ENCODE measurements at places on chromosomes 3 and 15. TPM values are rescaled to one million over a fixed set of nuclear protein-coding genes. Genes with fewer than 3 reads are reported as not detected.

Gene SLC12A1
- not detected for total RNA-seq

Gene TRIM42
- not detected for total RNA-seq

Gene CCDC191
- 3.0 TPM for total RNA-seq

Gene CCDC39
- total RNA-seq: not detected

Gene GOLGA6A
- total RNA-seq: not detected

Gene TNFAIP8L3
- not detected for total RNA-seq

Gene STARD5
- total RNA-seq: 4.2 TPM

Gene SENP8
- total RNA-seq: 0.73 TPM

Gene B3GALNT1
- 3.9 TPM for total RNA-seq

Gene ADAMTS9
- not detected for total RNA-seq

Gene SRGAP3
- 1.2 TPM for total RNA-seq

GRCh38 chr15:26015516-26016075 lies 152.5 kb upstream of the ATP10A start:
- DNase-seq: no peak

GRCh38 chr3:139521144-139521543 lies 18.4 kb downstream of the RBP1 start:
- no peak for DNase-seq

DNA sequence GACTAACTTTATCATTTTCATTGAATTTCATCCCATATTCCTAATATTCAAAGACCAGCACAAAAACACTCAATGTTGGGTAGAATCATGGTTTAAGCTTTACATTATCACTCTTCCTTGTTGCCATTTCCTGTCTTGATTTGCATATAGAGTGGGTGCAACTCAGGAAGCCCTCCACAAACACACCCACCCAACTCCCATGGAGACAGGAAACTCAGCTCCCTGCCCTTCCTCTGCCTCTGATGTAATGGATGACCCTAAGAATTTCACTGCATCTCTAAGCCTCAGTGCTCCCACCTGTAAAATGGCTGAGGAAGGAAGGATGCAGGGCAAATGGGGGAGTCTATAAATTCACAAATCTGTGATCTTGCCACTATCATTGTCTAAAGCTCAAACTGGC lies 98.1 kb upstream of the BFSP2 start:
- DNase-seq: no peak

DNA sequence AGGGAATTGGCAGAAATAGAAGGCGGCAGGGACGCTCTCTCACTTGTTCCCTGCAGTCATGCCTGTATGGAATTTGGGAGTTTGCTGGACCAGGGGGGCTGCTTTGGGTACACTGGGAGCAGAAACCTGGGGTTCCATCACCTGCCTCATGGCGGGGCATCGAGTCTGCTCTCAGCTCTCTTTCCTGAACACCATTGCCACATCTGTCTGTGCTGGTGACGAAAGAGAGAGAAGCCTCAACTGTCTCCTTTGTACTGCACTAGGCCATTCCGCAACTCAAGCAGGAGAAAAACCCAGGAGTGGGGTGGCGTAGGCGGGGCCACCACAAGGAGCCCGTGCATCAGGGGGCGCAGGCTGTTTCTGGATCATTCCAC lies 14.0 kb downstream of the TMEM158 start:
- no peak for DNase-seq

GRCh38 chr3:129282727-129283327 lies 4.2 kb downstream of the HMCES start:
- DNase-seq: no peak

DNA sequence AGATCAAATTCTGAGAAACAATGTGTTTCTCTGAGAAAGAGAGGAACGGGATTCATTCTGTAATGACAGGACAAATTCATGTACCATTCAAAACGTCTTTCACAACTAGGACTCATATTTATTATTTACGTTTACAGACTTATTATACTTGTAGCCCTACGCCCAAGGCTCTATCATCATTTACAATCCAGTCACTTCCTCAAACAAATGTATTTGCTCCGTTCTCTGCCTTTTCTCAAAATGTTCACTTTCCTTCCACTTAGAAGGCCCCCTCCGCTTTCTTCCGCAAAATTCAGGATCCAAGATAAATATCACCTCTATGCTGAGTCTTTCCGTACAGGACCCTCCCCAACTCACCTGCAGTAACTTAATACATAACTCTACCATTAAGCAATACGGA lies 745 bp downstream of the RSL24D1 start:
- no peak for DNase-seq

GRCh38 chr15:96066852-96067495 lies 263.5 kb upstream of the NR2F2 start:
- no peak for DNase-seq

- no peak for DNase-seq
These were observed 16.4 kb downstream of the SNX1 start for GRCh38 chr15:64112073-64112772.

- DNase-seq: no peak
These were observed 30.4 kb downstream of the TMEM212 start for GRCh38 chr3:171873580-171873979.

- no peak for DNase-seq
These were observed 54.6 kb upstream of the MYZAP start for GRCh38 chr15:57537072-57537471.

DNA sequence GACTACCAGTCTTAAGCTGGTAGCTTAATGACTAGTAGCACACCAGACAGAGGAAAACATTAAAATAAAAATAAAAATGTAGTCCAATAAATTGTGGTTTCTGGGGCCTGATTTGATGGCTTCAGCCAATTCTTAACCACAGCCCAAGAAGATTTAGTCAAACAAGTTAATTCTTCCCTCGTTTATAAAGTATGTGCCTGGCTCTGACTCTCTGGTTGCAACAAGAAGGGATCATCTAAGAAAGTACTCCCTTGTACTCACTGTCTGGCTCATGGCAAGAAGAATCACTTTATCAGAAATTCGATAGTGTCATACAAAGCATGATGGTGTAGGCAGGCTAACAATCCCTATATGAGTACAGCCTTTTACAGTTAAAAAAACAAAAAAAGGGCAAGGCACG lies 141.9 kb downstream of the P3H2 start:
- DNase-seq: no peak

DNA sequence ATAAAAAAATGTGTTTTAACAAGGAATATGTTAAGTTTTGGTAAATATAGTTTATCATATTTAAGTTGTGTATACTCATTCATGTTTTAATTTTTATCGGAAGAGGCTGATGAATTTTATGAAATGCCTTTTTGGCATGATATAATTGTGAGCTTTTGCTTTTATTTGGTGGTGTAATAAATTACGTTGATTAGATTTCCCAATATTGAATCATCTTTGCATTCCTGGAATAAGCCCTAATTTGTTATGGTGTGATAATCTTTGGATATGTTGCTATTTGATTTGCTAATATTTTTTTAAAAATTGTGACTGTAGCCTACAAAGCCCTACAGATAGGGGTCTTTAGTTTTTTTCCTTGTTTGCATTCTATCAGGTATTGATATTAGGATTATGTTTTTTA lies 107.4 kb downstream of the IGF1R start:
- DNase-seq: no peak

GRCh38 chr3:109316162-109316730 lies at the start of gene DPPA2:
Gene DPPA2 (minus strand): TSS chr3:109316517. CDS start chr3:109314542, 1,975 bp downstream.
- DNase-seq: no peak

- DNase-seq: no peak
These were observed 390.3 kb upstream of the DPH6 start for GRCh38 chr15:35936284-35936683.

DNA sequence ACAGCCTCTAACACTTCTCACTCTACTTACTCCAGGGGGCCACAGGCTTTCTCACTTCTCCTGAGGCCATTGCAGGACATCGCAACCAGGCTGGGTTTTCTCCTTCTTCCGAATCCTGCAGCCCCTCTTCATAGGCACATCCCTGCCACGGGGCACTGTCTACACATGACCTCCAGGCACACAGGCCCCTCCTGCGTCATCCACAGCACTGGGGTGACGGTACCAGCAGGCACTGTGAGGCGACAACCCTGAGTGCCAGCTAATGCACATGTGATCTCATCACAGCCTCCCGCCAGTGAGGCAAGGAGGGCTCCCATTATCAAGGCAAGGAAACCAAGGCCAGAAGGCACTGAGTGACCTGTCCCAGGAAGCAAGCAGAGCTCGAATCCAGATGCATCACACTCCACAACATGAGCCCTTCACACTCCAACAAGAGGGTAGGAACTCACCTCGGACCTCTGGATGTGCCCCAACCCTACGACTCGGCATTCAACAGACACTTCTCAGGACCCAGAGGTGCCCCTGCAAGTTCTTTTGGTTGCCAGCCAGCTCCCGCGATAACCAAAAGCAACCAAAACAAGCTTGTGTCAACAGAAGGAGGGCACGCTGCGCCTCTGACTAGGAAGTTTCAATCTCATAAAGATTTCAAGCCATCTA lies 16.7 kb downstream of the FAM174B start:
- no peak for DNase-seq

GRCh38 chr15:74414603-74415338 lies 19.0 kb downstream of the SEMA7A start:
- DNase-seq: no peak

DNA sequence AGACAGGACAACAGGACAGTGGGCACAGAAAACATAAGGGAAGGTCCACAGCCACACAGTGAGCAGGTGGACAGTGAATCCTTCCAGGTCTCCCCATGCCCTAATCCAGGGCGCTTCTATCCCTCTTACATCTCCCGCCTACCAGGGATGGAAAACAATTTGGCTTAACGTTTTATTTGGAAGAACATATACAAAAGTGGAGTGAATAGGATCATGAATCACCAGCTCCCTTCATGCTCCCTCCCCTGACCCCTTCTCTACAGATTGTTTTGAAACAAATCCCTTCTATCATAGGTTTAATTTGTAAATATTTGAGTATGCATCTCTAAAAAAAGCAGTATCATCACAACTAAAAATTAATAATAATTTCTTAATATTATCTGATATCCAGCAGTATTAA lies 52.5 kb downstream of the CLDN11 start:
- no peak for DNase-seq

DNA sequence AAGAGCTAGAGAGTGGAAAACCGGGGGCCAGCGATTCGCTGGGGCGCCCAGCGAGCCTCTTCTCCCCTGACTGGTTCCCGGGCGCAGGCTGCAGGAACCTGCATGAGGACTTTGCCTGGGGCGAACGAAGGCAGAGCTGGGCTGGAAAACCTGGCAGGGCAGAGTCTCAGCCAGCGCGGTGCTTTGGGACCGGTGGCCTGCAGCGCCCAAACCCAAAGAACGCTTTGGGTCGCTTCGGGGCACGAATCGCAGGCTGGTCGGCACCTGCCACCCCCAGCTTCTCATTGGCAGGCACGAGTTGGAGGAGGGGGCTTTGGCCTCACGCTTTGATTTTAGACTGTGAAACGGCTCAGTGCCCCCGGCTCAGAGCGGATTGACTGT lies 3.0 kb downstream of the ONECUT1 start:
- DNase-seq: no peak

- no peak for DNase-seq
These were observed 336.6 kb downstream of the OCA2 start for GRCh38 chr15:27762471-27762870.

- no peak for DNase-seq
These were observed 102.9 kb downstream of the HERC2 start for GRCh38 chr15:28219116-28219515.

GRCh38 chr3:122940628-122941086 lies 86.9 kb downstream of the SEMA5B start:
- DNase-seq: no peak

DNA sequence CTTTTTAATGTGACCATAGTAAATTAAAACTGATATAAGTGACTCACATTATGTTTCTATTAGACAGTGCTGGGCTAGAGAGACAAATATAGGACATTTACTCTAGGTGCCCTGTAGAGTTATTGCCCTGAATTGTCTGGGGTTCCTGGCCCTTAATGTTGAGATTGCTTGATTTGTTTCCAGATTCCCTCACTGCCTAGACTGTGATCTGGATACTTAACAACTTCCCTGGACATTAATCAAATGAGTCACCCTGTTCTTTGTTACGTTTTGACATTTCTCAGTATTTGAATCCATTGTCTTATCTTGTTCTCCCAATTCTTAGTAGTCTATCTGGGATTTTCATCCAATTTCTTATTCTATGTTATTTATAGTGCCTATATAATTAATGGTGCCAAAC lies 65.8 kb downstream of the DTWD1 start:
- no peak for DNase-seq

DNA sequence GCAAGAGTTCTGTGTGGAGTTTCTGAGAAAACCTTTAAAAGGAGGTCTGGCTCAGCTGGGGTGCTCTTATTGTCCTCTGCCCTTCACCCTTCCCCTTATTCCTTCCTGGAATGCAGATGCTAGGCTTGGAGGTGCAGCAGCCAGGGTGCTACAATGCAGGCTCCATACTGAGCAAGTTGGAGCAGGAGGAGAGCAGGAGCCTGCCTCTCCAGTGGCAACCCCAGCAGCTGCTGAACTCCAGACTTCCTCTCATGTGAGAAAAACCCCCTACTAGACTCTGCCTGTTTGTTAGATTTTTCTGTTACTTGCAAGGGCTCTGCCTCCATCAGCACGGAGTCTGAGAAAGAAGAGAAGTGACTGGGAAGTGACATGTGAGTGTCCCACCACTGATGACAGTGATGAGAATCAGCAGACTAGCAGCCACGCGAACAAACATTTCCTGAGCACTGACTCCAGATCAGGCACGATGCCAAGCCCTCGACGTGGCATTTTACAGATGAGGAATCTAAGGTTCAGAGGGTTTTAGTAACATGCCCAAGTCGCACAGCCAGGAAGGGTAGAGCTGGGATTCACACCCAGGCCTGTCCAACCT lies 16.1 kb upstream of the RARRES1 start:
- DNase-seq: no peak

GRCh38 chr3:177307391-177307790 lies 110.1 kb upstream of the TBL1XR1 start:
- DNase-seq: no peak

DNA sequence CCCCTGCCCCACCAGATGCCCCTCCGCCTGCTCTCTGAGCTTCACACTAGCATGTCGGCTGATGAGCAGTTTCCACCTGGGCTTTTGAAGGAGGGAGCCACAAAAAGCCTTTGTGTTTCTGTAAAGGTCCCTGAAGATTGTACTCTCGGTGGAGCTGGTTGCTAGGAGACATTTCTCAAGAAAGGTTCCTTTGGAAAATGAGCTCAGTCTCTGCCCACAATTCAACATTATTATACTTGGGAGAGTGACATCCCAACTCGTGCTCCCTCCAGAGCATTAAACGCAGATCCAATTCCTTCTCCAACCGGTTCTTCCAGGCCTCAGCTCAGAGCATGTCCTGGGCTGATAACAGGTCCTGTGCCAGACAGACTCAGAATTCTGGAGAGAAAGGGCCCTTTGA lies 26.8 kb upstream of the FAM107A start:
- no peak for DNase-seq

- no peak for DNase-seq
These were observed 2.8 kb upstream of the RHCG start for GRCh38 chr15:89499156-89499555.

DNA sequence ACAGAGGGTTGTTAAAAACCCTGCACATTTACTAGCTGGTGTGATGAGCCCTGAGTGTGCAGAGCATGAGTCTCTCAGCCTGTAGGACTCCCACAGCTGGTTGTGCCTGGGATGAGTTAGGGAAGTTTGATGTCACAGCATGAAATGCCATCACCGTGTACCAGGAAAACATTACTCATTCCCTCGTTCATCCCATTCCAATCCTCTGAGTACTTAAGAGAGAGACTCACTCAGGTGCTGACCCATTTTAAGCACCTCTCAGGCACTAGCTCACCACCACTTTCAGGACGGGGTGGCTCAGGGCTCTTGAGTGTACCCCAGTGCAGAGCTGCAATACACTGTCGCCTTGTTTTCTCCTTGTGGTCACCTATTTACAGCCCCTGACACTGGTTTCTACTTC lies 18.7 kb downstream of the MGLL start:
- no peak for DNase-seq

- no peak for DNase-seq
These were observed 51.0 kb upstream of the PLXND1 start for GRCh38 chr3:129657261-129658046.

Data from activated CD4-positive, alpha-beta memory T cell treated with anti-CD3 and anti-CD28 coated beads, Interleukin-2, amount 10 ng/mL, durations not matched to agents 7 days and 5 days (primary cell).